Fibroblast of villous mesenchyme (primary cell): ENCODE measurements at places on chromosomes 12 and 14. TPM values are rescaled to one million over a fixed set of nuclear protein-coding genes. Genes with fewer than 3 reads are reported as not detected.

- no peak for DNase-seq
Measured at GRCh38 chr14:77615361-77616132, 890 bp downstream of the SPTLC2 start.

GRCh38 chr12:29428633-29429032, 47.7 kb upstream of the ERGIC2 start:
- DNase-seq, result peak; percentile 78

GRCh38 chr12:38411426-38411825, 94.9 kb downstream of the ALG10B start:
- no peak for DNase-seq

DCN gene
- total RNA-seq, result 125 and 258 TPM in 2 replicates

TAS2R30 gene
- total RNA-seq, result 7.4 and 9.1 TPM in 2 replicates
